ENCODE measurements at places on chromosomes 1 and 21. TPM values are rescaled to one million over a fixed set of nuclear protein-coding genes. Genes with fewer than 3 reads are reported as not detected.

Gene LORICRIN
- not detected for total RNA-seq

Gene YBEY
- total RNA-seq, result 42.2 TPM

Gene PADI4
- not detected for total RNA-seq

Gene NFASC
- 3.7 TPM for total RNA-seq

Gene MAP1LC3C
- total RNA-seq, result 0.19 TPM

Gene TNFAIP8L2
- total RNA-seq, result not detected

Gene MAEL
- not detected for total RNA-seq

Gene GUCA2A
- not detected for total RNA-seq

Gene HTR1D
- total RNA-seq, result 2.0 TPM

Gene AMY1A
- not detected for total RNA-seq

Gene OR2M3
- not detected for total RNA-seq

Gene FCGR3A
- total RNA-seq, result not detected

Gene LAD1
- total RNA-seq, result 0.34 TPM

Gene ACTA1
- total RNA-seq, result 1.2 TPM

Gene ZBTB17
- total RNA-seq, result 19.5 TPM

Gene DNAJC6
- 13.0 TPM for total RNA-seq

Gene SOAT1
- total RNA-seq, result 15.3 TPM

Gene FMO5
- 0.28 TPM for total RNA-seq

Gene APH1A
- 63.0 TPM for total RNA-seq

DNA sequence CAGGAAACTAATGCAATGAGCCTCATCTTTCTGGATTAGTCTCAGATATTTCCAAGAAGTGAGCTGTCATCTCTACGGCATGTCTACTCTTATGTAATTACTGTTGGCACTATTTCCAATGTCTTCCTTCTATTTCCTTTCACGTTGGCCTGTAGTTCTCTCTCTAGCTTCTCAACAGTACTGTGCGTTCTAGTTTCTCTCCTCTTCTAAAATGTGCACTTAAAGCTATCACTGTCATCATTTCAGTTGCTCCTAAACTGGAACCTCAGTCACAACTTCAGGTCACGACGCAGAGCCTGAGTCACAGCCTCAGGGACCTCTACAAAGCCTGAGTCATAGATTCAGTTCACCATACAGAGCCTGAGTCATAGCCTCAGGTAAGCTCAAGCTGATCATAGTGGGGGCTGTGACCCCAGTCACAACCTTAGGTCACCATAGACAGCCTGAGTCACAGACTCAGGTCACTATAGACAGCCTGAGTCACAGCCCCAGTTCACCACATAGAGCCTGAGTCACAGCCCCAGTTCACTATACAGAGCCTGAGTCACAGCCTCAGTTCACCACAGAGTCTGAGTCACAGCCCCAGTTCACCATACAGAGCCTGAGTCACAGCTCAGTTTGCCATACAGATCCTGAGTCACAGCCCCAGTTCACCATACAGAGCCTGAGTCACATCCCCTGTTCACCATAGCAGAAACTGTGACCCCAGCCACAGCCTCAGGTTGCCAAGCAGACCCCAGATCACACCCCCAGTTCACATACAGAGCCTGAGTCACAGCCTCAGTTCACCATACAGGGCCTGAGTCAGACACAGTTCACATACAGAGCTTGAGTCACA lies 13.0 kb downstream of the WNT9A start:
- no peak for DNase-seq

GRCh38 chr1:160046494-160047110 lies 14.8 kb upstream of the PIGM start:
- peak; percentile 80 for DNase-seq

DNA sequence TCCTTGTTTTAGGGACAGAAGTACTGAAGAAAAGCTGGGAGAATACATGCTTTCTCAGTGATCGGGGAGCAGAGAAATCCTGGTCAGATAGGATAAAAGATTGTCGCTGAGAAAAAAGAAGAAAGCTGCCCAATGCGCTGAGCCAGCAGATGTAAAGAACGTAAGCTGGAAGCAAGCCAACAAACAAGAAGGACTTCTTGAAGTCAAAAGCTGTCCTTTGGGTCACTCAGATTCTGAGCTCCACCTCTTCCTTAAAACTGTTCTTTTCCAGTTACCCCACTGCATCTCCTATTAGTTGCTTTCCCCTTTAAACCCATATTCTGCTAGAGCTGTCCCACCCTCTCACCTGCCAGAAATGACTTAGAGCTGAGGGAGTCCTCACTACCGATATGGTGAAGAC lies 64.8 kb downstream of the GPR137B start:
- no peak for DNase-seq

DNA sequence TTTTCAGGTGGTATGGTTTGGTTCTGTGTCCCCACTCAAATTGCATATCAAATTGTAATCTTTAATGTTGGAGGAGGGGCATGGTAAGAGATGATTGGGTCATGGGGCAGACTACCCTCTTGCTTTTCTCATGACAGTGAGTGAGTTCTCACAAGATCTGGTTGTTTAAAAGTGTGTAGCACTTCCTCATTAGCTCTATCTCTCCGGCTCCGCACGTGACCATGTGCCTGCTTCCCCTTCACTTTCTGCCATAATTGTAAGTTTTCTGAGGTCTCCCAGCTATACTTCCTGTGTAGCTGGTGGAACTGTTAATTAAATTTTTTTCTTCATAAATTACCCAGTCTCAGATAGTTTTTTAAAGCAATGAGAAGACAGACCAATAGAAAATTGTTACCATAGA lies 843.2 kb downstream of the AMY1C start:
- DNase-seq, result no peak

GRCh38 chr1:27071049-27071416 lies 58.4 kb upstream of the TENT5B start:
- DNase-seq, result peak; percentile 80

GRCh38 chr1:89632657-89633247 lies at the start of gene LRRC8C:
Gene LRRC8C, plus strand, starts transcription at chr1:89633120. Its CDS starts 53,354 bp downstream, at chr1:89686474.
- DNase-seq, result peak; percentile 89

- DNase-seq, result no peak
Observed at GRCh38 chr1:236083650-236084385, 18.9 kb upstream of the NID1 start.

GRCh38 chr1:51976846-51977602 lies 13.5 kb downstream of the RAB3B start:
- DNase-seq, result no peak

DNA sequence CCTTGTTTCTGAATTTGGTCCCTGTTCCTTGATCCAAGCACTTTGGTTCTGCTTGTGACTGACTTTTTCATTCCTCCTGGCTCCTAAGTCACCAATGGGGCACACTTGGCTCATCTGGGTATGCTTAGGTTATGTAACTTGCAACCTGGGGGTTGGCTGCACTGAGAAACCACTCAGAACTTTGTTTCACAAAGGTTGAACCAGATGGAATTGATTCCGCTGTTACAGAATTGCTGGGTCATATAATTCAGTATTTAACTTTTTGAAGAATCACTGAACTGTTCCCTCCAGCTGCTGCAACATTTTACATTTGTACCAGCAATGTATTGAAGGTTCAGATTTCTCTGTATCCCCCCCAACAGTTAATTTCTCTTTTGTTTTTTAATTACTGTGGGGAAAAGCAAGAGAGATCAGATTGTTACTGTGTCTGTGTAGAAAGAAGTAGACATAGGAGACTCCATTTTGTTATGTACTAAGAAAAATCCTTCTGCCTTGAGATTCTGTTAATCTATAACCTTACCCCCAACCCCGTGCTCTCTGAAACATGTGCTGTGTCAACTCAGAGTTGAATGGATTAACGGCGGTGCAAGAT lies 9.6 kb upstream of the NVL start:
- no peak for DNase-seq

- peak; percentile 34 for DNase-seq
Observed at GRCh38 chr1:159187033-159187432, 15.6 kb downstream of the CADM3 start.

GRCh38 chr1:25900219-25900618 lies 6.0 kb downstream of the STMN1 start:
- peak; percentile 33 for DNase-seq

DNA sequence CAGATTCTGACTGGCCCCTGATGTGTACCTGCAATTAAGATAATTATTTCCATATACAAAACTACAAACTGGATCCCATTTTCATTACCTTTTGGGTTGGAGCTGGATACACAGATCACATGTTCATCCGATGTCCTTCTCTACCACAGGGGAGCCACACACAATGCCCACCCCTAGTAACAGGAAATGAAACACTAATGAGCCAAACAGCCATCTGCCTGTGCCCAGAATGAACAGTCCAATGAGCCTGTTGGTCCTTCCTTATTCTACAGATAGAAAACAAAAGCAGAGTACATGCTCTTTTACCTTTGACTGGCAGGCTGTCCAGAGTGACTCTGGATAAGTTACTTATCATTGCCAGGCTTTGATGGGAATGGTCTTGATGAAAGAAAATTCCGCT lies 68.6 kb downstream of the SIPA1L2 start:
- no peak for DNase-seq

DNA sequence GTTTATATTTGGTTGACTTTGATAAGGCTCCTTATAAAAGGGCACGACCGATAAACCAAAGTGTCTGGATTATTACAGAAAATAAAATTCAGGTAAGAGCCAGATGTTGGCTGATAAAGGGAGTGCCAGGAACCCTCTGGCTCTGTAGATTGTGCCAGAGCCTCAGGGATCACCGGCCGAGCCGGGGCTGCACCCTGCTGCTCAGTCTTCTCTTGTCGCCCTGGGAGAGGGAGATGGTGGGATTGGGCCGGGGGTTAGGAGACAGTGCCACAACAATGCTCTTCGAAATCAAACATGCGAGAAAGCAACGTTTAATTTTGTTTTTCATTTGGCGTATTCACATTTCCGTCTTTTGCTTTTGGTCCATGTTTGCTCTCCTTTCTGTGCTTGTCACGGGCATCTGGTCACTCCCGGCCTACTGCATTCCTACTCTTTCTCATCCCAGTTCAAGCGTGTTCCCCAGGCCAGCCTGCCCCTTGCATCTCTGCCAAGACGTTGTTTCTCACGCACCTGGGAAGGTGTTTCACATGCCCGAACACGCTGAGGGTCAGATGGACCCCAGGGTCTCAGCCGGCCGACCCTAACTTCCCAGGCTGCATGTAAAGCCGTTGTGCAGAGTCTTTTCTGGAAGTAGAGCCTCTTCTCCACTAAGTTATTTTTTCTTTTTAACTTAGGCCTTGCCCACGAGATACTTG lies 18.8 kb upstream of the C2CD2 start:
- no peak for DNase-seq

DNA sequence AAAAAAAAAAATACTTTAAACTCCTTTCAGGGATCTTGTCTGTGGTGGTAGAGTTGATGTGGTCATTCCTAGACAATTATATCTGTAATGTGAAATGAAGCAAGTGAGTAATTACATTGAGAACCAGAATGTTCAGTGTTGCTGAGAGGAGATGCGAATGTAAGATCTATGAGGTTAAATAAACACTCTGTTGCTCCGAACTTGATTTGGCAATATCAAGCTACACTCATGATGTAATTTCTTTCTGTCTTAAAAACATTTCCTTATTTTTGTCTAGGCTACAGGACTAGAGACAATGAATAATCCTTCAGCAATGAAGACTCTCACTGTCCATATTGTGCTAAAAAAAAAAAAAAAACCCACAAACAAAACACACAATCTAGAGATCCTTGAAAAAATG lies 63.1 kb upstream of the IGSF5 start:
- no peak for DNase-seq

DNA sequence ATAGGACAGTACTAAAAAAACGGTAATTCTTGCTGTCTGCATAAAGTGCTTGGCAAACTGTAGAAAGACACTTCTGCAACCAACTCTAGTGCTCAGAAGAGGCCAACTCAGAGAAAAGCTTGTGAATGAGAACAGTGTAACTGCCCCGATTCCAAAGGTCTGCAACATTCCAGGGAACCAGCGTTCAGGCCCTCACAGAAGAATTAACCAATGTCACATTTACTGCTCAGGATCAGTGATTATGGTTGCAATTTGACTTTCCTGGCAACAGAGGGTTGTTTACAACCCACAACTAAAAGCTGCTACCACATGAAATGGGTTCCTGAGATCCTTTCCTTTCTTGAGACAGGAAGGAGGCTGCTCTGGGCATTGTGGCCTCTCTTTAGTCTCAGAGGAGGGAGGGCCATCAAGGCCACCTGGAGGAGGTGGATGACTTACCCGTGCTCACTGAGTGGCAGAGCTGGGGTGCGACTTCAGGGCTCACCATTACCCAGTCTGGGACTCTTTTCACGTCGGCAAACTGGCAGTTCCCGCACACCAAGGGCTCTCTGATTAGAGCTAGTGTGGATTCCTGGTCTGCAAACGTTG lies 15.3 kb downstream of the SRSF4 start:
- DNase-seq, result no peak

GRCh38 chr1:224641030-224641429 lies 24.9 kb downstream of the CNIH3 start:
- DNase-seq, result peak; percentile 68

- no peak for DNase-seq
Observed at GRCh38 chr1:119762409-119762808, 6.3 kb downstream of the HMGCS2 start.

DNA sequence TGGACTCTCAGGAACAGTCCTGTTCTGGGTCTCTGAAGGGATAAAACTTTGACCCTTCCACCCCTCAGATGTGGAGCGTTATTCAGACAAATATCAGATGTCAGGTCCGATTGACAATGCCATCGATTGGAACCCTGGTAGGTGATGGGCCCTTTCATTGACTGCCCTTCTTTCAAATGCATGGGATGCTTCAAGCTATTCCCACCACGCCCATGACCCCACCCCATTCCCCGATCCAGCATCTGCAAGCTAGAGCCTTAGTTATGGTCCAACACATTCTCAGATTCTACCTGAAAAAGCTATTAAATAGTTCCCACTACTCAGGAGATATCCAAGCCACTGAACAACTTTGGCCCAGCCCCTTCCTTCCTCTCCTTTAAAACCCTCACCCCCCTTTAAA lies 12.5 kb downstream of the POLR3GL start:
- DNase-seq, result no peak

- DNase-seq, result no peak
Observed at GRCh38 chr21:28723646-28724045, 269.0 kb downstream of the LTN1 start.

GRCh38 chr1:221494670-221495069 lies 247.2 kb downstream of the DUSP10 start:
- DNase-seq, result no peak

- DNase-seq, result no peak
Observed at GRCh38 chr1:3364551-3364950, 89.9 kb upstream of the ARHGEF16 start.

- DNase-seq, result no peak
Observed at GRCh38 chr1:98662356-98662670, 792 bp downstream of the SNX7 start.

DNA sequence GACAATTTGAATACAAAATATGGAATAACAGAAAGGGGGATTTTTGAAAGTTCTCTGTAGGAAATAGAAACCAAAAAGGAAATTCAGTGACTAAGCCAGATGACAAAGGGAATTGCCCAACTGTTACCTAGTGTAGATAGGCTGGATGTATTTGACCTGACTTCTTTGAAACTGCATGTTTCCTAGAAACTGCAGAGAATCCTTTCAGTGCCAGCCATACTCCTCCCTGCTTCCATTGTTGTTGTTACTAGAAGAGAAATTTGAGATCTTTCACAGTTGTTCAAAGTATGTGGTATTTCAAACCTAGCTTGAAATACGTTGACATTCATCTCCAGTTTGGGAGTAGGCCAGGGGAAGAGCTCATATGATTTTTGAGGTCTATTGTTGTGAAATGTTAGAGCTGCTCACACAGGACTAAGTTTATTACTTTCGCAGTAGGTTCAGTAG lies 1.8 kb upstream of the GBP5 start:
- no peak for DNase-seq

GRCh38 chr1:189769448-189769847 lies 708.2 kb downstream of the BRINP3 start:
- DNase-seq, result no peak

- no peak for DNase-seq
Observed at GRCh38 chr1:110982320-110982719, 18.6 kb upstream of the LRIF1 start.

Data from neural progenitor cell (in vitro differentiated cells).